ENCODE measurements at places on chromosomes 16 and 17. TPM values are rescaled to one million over a fixed set of nuclear protein-coding genes. Genes with fewer than 3 reads are reported as not detected.

SLC35G6 gene
- total RNA-seq, result not detected

RND2 gene
- total RNA-seq, result 0.74 TPM

DNAH17 gene
- 0.25 TPM for total RNA-seq

ERN1 gene
- 52.6 TPM for total RNA-seq

RGS11 gene
- total RNA-seq, result 0.22 TPM

CD300C gene
- 1.4 TPM for total RNA-seq

SYCE1L gene
- 11.9 TPM for total RNA-seq

CCDC40 gene
- total RNA-seq, result 0.60 TPM

ENKD1 gene
- 7.8 TPM for total RNA-seq

NLRC5 gene
- total RNA-seq, result 380 TPM

KRTAP9-8 gene
- not detected for total RNA-seq

RTN4RL1 gene
- total RNA-seq, result 0.19 TPM

EVPL gene
- total RNA-seq, result 1.1 TPM

CPSF4L gene
- total RNA-seq, result not detected

RNF157 gene
- total RNA-seq, result 50.6 TPM

UTS2R gene
- total RNA-seq, result not detected
